ENCODE measurements at places on chromosomes 6 and 20.

- DNase-seq: peak; percentile 13
These were observed 20.2 kb upstream of the FHL5 start for GRCh38 chr6:96542702-96543101.

DNA sequence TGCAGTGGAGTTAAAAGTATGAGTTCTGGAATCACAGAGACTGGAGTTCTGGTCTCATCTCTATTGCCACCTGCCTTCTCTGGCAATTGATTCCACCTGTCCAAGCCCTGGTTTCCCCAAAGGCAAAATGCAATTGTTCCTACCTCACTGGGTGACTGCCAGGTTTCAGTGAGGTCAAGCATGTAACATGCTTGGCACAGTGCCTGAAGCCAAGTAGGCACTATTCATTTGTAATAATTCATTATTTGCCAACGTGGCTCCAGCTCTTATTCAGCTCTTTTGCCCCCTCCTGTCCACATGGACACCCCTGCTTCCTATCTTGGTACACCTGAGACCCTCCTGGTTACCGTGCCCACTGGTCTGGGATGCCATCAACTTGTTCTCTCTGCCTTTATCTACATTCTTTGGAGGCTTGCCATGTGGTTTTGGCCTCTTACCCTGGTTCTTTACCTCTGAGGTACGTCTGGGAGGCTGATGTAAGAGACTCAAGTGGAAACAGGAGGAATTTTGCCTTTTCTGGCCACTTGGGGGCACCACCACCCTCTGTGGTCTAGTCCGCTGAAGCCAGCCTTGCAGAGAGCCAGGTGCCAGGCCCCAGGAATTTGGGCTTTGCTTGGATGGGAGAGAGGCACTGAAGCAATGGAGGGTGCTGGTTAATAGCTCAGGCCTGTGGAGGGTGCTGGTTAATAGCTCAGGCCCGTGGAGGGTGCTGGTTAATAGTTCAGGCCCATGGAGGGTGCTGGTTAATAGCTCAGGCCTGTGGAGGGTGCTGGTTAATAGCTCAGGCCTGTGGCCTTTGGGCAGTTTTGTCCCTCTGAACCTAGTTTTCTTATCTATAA is 1.7 kb downstream of the KCNK15 start:
- DNase-seq: peak; percentile 61

GRCh38 chr6:85322446-85323105 is 127.3 kb upstream of the NT5E start:
- DNase-seq: no peak

- DNase-seq: no peak
These were observed 6.3 kb upstream of the APMAP start for GRCh38 chr20:24998631-24999445.

- no peak for DNase-seq
These were observed at the start of gene NINL for GRCh38 chr20:25584905-25585704. NINL (minus strand) TSS chr20:25585531; CDS start chr20:25526587, 58,944 bp downstream.

GRCh38 chr6:157242791-157243190 is 80.5 kb downstream of the TMEM242 start:
- DNase-seq: no peak

- DNase-seq: peak; percentile 62
These were observed at the start of gene HLA-DMB for GRCh38 chr6:32940656-32941213. HLA-DMB (minus strand) TSS chr6:32941028; CDS start chr6:32940807, 221 bp downstream.

DNA sequence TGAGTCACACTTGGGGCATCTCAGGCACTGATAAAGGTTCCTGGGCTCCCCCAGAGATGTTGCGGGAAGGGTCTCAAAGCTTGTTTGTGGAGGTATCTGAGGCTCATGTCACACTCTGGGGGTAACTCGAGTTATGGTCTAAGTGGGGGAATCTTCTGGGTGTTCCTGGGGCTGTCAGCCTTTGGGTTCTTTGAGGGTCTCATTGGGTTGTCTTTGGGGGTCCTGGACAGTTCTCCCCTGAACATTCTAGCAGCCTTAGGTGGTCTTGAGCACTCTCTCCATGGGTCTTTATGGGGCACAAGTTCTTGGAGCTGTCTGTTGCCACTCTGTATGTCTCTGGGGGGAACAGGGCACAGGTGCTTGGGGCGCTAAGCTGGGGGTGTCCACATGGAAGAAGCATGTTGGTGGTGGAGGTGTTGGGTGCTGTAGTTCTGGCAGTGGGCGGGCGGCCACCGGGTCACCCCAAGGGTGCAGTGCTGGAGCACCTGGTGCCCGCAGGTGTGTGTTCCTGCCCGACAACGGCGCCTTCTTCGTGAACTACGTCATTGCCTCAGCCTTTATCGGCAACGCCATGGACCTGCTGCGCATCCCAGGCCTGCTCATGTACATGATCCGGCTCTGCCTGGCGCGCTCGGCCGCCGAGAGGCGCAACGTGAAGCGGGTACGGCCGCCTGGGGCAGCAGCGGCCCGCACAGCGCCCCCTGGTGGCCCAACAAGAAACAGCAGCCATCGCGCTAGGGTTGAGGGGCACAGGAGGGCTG is 7.1 kb upstream of the CAPN11 start:
- peak; percentile 68 for DNase-seq

- no peak for DNase-seq
These were observed 140.8 kb downstream of the DTNBP1 start for GRCh38 chr6:15522026-15522425.

DNA sequence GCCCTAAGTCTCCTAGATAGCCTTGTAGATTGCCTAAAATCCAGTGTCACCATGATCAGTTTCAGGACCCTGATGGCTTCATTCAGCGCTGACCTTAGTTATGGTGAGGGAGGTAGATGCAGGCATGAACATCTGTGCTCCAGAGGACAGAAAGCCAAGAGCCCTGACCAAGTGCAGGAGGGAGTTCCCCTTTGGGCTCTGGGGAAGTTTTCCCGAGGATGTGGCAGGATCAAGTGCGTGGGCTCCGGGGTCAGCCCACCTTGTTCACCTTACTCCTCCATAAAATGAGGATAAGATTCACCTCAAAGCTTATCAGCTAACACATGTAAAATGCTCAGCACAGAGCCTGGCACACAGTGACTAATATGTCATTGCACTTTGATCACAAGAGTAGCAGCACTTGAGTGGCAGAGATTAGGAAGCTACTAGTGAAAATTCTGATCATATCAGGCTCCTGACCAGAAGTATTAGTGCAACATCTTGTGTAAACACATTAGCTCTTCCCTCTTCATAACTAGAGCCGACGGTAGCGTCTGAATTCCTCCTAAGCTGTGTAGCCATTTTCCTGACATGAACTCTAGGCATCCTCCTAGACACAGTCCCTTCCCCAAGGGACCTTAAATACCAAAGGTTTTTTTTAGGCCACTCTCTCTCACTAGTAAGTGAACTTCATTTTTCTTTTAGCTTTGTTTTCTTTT is 125.2 kb downstream of the SULF2 start:
- DNase-seq: no peak

DNA sequence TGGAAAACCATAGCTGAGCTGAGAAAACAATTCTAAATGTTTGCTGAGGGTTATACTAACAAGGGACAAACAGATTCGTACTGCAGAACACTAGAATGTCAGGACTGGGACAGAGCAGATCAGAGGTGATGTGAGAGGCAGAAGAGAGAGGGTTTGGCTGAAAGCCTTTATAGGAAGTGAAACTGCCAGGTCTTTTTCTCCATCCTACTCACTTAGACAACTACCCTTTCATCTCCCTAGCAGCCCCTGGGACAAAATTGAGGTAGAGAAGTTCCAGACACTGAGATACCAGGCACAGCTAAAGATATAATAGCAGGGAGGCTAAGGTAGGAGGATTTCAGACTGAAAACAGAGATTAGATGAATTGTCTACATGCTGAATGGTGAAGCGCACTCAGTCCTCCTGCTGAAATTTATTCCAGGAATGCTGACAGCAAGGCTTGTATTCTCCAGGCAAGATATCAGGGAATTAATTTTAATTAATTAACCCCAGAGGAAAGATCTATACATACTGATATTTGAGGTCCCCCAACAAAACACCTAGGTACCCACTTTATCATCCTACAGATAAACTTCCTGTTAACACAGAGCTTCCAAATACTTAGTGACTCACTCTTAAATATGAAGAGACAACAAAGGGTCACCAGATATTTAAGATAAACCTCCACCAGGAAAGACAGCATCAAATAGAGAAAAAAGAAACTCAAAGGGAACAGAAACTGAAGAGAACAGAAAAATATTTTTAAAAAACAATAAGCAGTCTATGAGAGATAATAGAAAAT is 12.6 kb upstream of the EIF2S2 start:
- DNase-seq: no peak

- no peak for DNase-seq
These were observed 39.4 kb downstream of the BPIFB1 start for GRCh38 chr20:33322456-33322855.

DNA sequence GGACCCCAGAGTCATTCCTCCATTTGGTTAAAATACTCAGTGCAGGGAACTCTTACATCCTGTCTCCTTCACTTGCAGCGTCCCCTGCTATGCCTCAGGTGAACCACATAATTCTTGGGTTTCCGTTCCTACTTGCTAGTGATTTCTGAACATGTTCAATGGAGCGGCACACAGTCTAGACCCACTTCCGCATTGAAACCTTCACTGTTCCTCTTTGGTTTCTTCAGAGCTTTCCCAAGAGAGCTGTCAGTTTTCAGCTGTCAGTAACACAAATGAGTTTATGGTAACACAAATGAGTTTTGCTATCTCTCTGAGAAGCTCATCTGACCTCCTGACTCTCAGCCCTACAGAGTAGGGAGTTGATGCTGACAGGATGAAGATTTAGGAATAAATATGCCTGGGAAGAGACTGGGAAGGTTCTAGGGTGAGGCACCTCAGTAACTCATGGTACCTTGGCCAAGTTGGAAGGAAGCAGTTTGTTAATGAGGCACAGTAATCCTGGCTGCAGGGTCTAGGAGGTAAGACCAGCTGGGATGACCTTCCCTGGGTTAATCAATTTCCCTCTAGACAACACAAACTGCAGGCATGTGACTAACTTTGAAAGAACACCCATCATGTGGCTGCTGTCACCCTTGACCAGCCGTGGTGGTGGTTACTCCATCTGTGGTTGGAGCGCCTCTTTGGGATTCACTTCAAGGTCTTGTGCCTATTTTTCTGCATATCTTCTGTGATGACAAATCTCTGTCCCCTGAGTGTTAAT is 5.4 kb downstream of the SYS1 start:
- DNase-seq: peak; percentile 78

GRCh38 chr6:52522655-52523054 is 54.2 kb downstream of the TRAM2 start:
- DNase-seq: no peak

- DNase-seq: no peak
These were observed 62.9 kb upstream of the PIM1 start for GRCh38 chr6:37106982-37107491.

GRCh38 chr6:71468841-71469700 is 180.5 kb downstream of the OGFRL1 start:
- DNase-seq: no peak

- no peak for DNase-seq
These were observed 135.6 kb downstream of the ANKRD60 start for GRCh38 chr20:58092871-58093270.

- no peak for DNase-seq
These were observed 168.0 kb upstream of the CHD6 start for GRCh38 chr20:41786158-41786557.

- DNase-seq: no peak
These were observed 4.9 kb downstream of the CLIC5 start for GRCh38 chr6:46010771-46011170.

GRCh38 chr6:47294990-47295389 is 14.7 kb downstream of the TNFRSF21 start:
- no peak for DNase-seq

DNA sequence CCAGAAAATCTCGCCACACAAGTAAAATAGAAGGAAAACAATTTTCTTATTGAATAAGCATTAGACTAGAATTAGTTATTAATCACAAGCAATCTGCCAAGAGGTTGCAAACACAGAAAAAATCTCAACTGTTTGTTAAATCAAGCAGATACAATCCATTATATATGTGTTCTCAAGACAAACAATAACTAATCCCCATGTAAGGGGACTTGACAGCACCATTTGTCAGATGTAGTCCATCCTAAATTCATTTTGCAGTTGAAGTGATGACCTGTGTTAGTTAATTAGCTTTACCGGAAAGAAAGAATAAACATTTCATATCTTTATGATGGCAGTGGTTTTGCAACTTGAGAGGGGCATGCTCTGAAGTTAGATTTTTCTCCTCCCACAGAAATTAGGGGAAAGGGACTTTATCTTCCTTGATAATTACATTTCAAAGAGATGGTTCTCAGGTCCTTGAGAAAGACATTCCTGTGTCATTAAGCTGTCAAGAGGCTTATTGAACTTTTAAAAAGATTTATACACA is 1588.0 kb downstream of the GRIK2 start:
- DNase-seq: no peak

DNA sequence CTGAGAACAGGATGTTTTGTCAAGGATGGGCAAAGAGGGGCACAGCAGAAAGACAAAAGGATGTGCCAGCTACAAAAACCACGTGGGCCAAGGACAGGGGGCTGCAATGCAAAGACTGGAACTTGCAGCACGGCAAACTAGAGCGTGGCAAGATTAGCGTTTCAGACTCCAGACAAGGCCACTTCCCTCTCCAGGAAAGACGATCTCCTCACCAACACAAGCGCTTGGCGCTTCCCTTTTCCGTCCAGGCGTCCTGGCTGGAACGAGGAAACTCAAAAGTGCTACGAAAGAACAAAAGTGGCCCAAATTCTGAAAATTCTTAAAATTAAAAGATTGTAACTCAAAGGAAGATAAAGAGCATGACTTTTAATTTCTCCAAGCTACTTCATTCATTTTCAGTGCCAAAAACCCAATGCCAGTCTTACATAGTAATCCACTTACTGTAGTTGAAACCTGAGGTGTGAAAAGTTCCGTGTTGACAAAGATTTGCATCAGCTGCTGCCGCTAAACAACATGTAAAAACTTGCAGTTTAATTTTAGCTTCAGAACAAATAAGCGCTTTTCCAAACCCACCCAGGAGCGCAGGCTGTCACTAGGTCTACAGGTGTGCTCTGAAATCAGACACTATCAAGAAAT is 207.1 kb upstream of the RREB1 start:
- no peak for DNase-seq

DNA sequence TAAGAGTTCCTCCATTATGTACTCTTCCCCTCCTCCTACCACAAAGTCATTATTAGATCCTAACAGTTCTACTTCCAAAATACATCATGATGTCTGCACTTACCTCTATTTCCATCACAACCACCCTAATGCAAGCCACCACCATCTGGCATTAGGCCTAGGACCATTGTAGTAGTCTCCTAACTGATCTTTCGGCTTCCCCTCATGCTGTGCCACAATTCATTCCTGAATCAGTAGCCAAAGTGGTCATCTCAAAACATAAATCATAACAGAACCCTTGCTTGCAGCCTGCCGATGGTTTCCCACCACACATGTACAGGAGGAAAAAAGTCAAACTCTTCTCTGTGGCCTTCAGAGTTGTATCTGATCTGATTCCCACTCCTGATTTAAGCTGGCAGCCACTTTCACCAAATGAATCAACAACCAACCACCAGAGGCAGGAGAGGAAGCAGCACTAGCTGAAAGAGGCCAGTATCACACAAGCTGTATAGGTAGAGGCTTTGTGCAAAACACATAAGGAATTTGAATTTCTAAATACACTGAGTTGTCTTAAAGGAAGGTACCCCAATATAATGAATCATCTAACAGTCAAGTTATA is 26.1 kb downstream of the FAM184A start:
- DNase-seq: no peak

- DNase-seq: no peak
These were observed 172.9 kb downstream of the CARMIL1 start for GRCh38 chr6:25452031-25452430.

All from AML-193 (cell line).